ENCODE measurements at places on chromosomes 6 and 20.

DNA sequence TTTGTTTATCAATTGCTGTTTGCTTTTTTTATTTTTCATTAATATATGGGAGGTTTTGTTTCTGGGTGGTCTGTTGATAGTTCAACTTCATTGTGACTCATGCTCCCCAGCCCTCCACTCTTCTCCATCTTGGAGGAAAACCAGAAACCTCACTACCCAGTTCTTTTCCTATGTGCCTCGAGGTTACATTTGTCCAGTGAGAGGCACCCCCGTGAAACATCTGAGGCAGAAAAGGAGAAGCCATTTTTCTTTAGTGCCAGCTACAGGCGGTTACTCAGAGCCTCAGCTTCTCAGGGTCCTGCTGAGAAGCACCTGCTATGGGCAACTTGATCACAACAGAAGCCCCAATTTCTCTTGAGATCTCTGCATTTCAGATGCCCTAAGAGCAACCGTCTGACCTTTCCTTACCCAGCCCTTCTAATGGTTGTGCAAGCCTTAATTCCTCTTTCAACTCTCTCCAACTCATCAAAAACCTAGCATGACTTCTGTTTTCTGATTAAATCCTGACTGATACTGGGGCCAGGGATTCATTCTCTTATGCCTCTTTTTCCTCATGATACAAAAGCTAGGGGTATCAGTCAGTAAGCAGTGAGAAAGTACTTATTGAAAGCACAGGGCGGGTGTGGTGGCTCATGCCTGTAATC is 144.6 kb downstream of the ELOVL4 start:
- DNase-seq: no peak

- no peak for DNase-seq
These were observed 143.3 kb upstream of the GPR6 start for GRCh38 chr6:109834595-109835437.

GRCh38 chr20:64113444-64113775 is 6.0 kb upstream of the NPBWR2 start:
- DNase-seq: no peak

DNA sequence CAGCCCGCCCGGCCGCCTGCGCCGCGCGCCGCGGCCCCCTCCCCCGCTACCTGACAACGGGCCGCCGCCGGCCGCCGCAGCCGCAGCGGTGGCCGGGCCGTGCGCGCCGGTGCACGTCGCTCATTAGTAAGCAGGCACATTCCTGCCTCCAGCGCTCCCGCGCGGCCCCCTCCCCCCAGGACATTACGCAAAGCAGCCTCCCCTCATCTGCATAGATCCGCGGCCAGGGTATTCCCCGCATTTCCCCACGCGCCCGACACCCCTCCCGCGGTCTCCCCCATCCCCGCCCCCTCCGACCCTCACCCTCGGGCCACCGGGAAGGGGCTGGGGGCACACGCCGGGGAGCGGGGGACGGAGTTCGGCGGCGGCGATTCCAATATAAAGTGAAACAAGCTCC is at the start of gene HIVEP2:
TSS of gene HIVEP2 (minus strand) at position 128 of the 397 bp plus-strand sequence. CDS start 170,438 bp downstream, outside the sequence.
- DNase-seq: peak; percentile 68

GRCh38 chr6:29685718-29686326 is 4.9 kb upstream of the ZFP57 start:
- no peak for DNase-seq

DNA sequence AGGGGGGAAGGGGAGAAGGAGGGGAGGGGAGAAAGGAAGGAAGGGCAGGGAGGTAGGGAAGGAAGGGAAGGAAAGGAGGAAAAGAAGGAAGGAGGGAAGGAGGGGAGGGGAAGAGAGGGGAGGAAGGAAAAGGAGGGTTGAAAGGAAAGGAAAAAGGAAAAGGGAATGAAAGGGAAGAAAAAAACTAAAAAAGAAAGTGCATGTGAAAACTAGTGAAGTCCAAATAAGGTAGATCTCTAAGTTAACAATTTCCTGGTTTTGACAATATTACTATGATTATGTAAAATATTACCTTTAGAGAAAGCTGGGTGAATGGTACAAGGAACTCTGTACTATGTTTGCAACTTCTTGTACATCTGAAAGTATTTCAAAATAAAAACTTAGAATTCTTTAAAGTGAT is 132.4 kb downstream of the PTPRT start:
- DNase-seq: no peak

- DNase-seq: no peak
These were observed 63.2 kb downstream of the OLIG3 start for GRCh38 chr6:137430954-137431353.

GRCh38 chr20:46304852-46305251 is 3.4 kb downstream of the CDH22 start:
- no peak for DNase-seq

DNA sequence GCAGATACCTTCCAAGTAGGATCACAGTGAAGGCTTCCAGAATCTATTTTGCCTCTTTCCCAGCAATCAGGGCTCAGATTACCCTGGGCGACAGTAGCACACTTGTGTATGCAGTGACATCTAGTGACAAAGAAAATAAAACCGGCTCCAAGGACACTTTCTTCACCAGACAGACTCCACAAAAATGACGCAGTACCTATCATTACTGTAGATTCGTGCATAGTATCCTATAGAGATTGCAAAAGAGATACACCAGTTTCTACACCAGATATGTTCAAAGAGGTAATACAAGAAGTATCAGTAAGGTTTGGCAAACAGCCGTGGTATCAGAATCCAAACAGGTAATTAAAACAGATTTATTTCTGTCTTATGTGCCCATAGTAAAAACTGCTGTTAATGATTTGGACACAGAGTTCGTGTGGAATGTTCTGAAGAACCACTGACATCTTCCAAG is 600.4 kb upstream of the JAG1 start:
- DNase-seq: no peak

DNA sequence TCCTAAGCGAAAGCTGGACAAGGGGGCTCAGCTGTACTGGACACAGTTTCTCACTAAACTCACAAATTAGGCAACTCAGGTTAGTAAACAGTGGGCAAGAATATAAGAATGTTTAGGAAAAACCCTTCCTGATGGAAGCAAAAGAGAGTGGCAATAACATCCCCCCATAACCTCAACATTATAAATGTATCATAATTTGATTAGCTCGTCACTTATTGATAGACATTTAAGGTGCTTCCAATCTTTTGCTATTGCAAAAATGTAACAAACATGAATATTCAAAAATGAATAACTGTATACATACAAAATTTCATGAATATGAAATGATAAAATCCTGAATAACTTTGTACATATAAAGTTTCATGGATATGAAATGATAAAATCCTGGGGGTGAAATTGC is 415.7 kb downstream of the EPM2A start:
- DNase-seq: no peak

GRCh38 chr6:159633196-159633595 is 59.8 kb downstream of the SOD2 start:
- no peak for DNase-seq

- DNase-seq: no peak
These were observed 17.2 kb upstream of the NOX3 start for GRCh38 chr6:155472886-155473285.

GRCh38 chr6:132289756-132290155 is 111.5 kb downstream of the MOXD1 start:
- DNase-seq: no peak

- no peak for DNase-seq
These were observed 54.0 kb upstream of the RAB32 start for GRCh38 chr6:146489468-146490151.

- DNase-seq: peak; percentile 21
These were observed 19.2 kb downstream of the MRPS18A start for GRCh38 chr6:43668151-43669028.

DNA sequence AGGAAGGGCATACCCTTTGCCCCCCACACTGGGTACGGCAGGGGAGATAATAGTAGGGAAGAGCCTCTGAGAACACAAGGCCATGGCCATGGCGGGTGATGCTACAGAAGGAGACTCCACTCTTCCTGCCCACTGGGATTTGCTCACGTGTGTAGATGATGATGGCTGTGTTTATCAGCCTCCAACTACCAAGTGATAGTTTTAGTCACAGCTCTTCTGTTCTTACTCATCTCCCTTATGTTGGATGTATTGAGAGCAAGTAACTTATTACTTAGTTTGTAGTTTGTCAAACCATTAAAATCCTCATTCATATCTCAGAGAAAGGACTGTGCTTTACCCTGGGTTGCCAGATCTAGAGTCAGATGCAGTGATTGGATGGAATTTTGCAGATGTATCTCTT is 66.0 kb downstream of the CDH26 start:
- no peak for DNase-seq

DNA sequence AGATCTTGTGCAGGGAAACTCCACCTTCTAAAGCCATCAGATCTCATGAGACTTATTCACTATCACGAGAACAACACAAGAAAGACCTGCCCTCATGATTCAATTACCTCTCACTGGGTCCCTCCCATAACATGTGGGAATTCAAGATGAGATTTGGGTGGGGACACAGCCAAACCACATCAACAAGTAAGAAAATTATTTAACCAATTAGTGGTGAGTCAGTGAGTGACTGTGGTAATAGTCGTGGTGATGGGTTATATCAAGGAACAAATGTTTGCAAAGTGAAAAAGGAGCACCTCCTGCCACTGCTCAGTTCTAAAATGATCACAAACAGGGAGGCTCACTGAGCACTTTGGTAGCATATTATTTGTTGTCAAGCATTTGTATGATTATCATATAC is 20.6 kb downstream of the EPM2A start:
- DNase-seq: no peak

GRCh38 chr6:47059216-47059885 is 17.2 kb upstream of the ADGRF1 start:
- DNase-seq: no peak

DNA sequence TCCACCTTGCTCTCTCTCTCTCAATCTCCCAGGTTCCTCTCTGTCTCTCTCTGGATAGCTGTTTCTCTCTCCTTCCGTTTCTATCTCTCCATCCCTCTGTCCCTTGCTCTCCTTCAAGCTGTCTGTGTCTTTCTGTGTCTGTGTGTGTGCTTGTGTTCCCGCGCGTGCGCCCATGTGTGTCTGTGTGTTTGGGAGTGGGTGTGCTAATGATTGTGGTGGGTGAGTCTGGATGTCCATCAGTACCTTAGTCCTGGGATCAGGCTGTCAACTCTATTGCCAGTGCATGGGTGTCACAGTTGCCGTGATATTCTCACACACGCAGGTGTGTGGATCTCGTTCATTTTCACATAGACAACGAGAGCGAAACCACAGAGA is 1380.6 kb upstream of the DEFB115 start:
- no peak for DNase-seq

GRCh38 chr20:51758978-51759544 is 9.1 kb downstream of the ATP9A start:
- no peak for DNase-seq

GRCh38 chr20:62165762-62166399 is 16.9 kb upstream of the MTG2 start:
- DNase-seq: no peak

- DNase-seq: no peak
These were observed 6.9 kb downstream of the PI3 start for GRCh38 chr20:45181639-45182038.

DNA sequence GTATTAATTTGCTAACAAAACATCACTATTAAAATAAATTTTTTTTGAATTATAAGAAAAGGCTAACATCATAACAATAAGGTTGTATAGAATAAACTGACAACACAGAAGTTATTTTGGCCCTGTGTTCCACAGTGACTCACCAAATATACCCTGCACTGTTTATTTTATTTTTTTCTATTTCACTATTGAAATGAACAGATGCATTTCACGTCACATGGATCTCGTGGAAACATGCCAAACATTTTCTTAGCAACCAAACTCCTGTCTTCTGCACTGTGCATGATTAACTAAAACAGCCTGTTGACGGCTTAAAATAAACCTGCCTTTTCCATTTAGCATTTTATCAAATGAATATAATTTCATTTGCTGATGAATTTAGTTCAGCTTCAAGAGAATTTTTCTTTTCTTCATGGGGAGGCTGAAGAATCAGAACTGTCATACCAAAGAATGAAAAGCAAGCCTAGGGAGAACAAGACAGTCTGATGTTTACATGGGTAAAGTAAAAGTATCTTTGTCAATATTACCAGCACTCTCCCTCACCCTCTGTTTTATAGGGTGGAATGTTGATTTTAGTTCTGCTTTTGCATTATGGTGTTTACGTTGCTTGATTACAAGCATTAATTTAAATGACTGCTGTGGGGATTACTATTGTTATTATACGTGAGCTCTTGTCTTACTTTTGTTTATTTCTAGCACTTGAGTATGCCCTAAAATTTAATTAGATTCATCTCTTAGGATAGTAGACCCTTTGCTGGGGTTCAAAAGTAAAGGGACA is 115.3 kb downstream of the LCA5 start:
- no peak for DNase-seq

GRCh38 chr6:44682987-44683779 is 295.7 kb downstream of the CDC5L start:
- DNase-seq: no peak

DNA sequence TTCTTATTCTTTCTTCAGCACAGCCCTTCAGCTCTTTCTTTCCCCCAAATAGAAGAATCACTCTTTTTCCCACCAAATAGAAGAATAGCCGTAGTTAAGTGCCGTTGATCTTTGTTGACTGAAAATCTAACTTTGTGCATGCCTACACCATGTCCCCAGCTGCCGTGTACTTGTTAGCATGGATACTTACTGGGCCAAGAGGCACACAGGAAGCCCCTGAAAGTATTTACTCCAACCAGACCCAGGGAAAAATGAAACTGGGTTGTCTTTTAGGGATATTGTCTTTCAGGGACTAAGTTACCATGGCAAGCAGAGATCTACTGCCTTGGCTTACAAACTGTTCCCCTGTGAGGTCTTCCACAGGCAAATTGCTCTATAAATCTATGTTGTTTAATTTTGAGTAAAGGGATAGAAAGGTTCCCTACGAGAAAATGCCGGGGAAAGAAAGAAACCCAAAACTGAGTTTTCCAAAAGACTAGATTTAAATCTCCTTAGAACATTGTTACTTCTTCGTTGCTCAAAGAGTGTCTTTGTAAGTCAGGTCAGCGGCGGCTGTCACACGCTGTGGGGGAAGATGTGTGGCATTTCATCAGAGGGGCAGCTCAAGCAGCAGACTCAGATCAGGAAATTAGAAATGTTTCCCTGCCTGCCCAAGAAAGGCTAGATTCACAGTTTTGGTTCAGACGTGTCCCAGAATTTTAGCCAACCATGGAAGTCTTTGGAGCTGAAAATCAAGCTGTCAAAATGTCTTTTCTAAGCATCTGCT is 188.2 kb upstream of the PRND start:
- DNase-seq: no peak

- DNase-seq: no peak
These were observed 73.5 kb upstream of the RNF217 start for GRCh38 chr6:124888581-124889371.

DNA sequence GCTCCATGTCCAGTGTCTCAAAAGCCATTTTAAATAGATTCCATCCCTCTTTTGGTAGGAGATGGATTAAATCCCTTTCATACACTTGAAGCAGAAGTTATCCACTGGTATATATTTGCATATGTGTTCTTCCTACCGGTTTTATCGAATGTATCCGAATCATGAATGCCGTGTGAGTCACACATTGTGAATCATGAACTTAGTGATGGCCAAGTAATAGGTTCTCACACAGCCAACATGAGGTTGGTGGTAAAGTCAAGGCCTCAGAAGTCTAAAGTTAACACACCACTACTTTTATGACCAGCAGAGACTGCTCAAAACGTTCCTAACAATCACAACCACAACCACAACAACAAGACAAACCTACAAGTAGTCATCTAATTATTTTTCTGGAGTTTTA is 345.5 kb downstream of the THBS2 start:
- DNase-seq: no peak

GRCh38 chr6:80608881-80609280 is 502.4 kb downstream of the BCKDHB start:
- no peak for DNase-seq
